ENCODE measurements at places on chromosomes 6 and 20. TPM values are rescaled to one million over a fixed set of nuclear protein-coding genes. Genes with fewer than 3 reads are reported as not detected.

The ESR1 gene
- 0.09 TPM for total RNA-seq

The MBOAT1 gene
- 7.7 TPM for total RNA-seq

The WFDC11 gene
- not detected for total RNA-seq

DNA sequence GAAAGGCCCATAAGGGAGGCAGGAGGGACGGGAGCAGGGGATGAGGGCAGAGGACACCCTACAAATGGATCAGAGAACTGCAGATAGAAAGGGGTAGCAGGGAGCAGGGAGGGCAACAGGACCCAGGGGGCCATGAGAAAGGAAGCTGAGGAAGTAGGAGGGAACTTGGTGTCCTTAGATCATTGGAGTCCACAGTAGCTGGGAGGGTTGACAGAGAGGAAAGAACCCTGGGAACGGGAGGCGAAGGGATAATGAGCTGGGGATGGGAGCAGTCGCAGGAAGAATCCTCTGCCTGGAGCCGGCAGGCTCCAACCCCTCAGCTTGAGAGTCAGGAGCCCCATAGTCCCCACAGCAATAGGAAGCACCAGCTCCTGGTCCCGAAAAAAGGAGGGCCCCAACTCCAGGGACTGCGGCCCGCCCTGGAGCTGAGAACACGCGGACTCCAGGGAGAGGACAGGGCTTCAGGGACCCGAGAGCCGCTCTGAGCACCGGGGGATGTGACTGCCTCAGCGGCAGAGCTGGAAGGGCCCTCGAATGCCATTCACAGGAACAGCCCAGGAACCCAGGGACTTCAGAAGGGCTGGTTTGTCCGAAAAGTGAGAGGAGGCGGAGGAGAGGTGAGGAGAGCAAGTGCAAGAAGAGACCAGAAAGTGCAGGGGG is 32.7 kb downstream of the HLA-A start:
- DNase-seq, result no peak

DNA sequence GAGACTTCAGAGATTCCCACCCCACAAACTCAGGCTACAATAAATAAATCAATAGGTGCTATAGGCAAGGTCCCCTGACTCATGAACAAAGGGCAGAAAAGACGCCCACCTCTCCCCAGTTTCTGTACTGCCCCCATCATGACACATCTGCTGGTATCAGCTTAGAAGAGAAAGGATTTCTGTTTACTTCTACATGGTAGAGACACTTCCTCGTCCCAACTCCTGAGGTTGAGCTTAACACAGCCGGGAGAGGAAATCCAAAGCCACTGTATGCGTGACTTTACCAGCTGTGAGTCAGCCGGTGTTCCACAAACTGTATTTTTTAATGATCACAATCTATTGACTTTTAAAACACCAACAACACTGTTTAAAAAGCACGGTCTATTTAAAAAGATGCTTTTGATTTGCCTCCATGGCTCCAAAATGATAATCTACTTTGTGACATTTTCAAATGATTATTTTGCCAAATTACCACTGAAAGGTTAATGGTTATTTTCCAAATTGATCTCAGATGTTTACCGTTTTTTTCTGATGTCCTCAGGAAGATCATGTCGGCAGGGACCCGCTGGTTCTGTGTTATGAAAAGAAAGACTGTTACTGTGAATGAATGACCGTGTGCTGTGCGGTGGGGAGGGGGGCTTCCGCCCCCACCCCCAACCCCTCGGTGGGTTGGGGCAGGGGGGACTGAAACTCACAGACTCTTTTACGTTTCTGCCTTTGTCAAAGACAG is 72.5 kb downstream of the ATP9A start:
- DNase-seq, result no peak

DNA sequence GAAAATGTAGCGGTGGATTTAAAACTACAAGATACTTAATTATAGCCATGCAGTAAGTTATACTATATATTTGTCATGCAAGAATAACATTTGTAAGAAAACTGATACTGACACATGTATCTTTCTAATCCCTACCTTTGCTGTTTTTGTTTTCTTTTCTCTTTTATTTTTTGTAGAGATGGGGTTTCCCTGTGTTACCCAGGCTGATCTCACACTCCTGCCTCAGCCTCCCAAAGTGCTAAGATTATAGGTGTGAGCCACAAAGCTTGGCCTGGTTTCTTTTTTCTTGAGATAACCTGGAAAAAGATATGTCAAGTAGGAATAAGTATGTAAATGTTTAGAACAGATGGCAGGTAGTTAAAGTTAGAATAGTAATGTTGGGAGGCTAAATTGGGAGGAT is 44.1 kb downstream of the MAPK14 start:
- DNase-seq, result no peak
